GM13976 (cell line): ENCODE measurements at places on chromosomes 7 and 10.

DNA sequence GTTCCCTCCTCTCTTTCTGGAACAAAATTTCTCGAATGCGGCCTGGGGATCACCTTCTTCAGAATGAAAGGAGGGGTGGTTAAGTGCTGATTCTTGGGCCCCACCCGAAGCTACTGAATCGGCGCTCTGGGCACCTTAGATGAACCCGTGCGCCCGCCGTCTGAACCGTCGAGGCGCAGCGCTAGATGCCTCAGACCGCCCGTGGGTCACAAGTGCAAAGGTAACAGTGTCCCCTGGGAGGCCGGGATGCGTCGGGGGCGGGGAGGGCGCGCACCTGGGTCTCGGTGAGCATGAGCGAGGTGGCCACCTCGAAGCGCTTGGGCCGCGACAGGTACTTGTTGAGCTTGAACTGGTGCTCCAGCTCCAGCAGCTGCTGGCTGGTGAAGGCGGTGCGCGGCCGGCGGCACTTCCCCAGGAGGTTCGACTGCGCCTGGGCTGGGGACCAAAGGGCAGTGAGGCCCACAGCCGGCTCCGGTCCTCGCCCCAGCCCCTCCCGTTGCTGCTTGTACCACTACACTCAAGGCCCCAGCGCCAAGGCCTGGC, 4.2 kb downstream of the MNX1 start:
- DNase-seq: no peak

GRCh38 chr10:67790534-67791408, 47.2 kb downstream of the DNAJC12 start:
- no peak for DNase-seq

DNA sequence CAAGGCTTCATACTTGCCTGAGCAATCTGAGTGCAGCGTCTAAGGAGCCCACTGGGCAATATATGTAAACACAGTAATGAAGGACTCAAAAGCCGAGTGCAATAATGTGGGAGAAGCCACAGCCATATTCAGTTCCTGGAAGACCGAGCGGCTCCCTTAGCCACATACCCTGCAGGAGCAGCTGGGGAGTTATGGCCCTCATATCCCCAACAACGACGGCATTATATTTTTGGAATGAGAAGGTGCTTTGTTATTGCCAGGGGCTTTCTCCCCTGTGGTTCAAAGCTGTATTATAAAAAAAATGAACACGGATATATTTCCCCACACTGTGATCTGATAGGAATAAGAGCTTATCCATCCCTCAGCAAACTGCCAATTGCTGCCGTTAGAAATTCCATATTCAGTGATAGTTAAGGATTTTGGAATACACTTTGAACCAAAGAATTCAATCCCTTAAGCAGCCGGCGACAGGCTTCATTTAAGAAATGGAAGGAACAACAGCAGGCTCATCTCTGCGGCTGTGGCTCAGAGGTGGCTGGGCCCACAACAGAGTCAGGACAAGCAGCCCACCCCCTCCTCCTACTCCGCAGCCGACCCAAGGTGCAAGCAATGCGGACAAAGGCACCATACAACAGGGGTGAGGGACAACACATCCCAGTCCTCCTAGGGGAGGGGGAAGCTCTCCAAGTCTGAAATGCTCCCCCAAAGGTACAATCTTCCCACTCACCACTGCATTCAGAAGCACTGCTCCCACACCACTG, 77.2 kb downstream of the TNS3 start:
- no peak for DNase-seq

DNA sequence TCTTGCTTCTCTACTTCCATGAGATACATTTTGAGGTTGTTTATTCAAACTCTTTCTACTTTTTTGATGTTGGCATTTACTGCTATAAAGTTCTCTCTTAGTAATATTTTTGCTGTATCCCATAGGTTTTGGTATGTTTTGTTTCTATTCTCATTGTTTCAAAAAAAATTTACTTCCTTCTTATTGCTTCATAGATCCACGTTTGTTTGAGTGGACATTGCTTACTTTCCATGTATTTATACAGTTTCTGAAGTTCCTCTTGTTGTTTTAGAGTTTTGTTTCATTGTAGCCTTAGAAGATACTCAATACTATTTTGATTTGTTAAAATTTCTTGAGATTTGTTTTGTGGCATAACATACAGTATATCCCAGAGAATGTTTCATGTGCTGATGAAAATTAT, 13.7 kb downstream of the TAS2R40 start:
- no peak for DNase-seq

- DNase-seq: no peak
Measured at GRCh38 chr10:93206652-93207051, 133.0 kb downstream of the CYP26A1 start.

- no peak for DNase-seq
Measured at GRCh38 chr7:52071744-52072143, 755.1 kb upstream of the COBL start.

GRCh38 chr7:7965301-7965700, 3.3 kb upstream of the GLCCI1 start:
- no peak for DNase-seq

- no peak for DNase-seq
Measured at GRCh38 chr7:17132726-17133125, 165.7 kb upstream of the AHR start.

GRCh38 chr7:70730451-70731110, 401.4 kb upstream of the GALNT17 start:
- DNase-seq: no peak

GRCh38 chr7:17408904-17409290, 110.4 kb downstream of the AHR start:
- DNase-seq: no peak

GRCh38 chr7:3200504-3200903, 100.5 kb upstream of the SDK1 start:
- peak; percentile 70 for DNase-seq

- peak; percentile 77 for DNase-seq
Measured at GRCh38 chr10:16520900-16521299, 779 bp downstream of the C1QL3 start.

- no peak for DNase-seq
Measured at GRCh38 chr7:44935016-44935415, 43.8 kb downstream of the MYO1G start.

GRCh38 chr10:77494327-77494726, 143.3 kb downstream of the KCNMA1 start:
- no peak for DNase-seq

- DNase-seq: no peak
Measured at GRCh38 chr10:49274886-49275285, 24.1 kb upstream of the C10orf71 start.

- peak; percentile 41 for DNase-seq
Measured at GRCh38 chr10:98055841-98056516, 25.6 kb upstream of the CRTAC1 start.

DNA sequence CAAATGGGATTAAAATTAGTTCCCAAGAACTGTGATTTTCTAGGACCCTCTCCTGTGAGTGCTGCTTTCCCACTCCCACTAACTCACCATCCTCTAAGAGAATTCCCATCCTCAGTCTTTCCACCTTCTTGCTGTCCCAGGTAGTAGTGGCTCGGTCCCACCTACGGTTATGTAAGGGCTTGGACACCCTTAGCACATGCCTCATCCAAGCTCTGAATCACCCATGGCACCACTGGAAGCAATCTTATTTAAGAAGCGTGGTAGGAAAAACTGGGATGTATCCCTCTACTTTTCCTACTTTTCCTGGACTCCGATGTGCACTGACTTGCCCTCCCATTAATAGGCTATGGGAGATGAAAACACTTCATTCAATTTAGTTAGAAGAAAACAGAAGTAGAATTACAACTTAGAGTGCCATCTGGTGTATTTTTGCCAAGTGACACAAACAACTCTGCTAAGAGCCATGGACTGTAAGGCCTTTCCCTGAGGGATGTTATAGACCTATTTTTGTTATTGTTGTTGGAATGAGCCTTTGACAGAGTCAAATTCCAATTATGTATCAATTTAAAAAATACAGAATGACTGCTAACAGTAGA, 13.7 kb upstream of the ANKRD22 start:
- no peak for DNase-seq

DNA sequence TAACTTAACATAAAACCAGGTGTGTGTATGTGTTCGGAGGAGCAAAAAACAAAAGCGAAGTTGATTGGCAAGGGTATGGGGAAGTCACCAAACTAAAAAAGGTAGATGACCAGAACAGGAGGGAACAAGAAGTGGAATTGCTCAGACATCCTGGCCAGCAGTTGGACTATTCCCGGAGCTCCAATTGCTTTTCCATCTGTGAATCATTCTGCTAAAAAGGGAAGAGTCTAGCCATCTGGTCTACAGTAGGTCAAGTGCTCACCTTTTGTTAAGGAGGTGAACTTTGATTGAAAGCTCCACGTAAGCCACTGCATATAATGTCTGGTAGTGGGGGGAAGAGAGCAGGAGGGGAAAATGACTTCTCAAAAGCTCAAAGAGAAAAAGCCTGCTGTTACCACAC, 50.0 kb upstream of the BET1 start:
- DNase-seq: no peak

DNA sequence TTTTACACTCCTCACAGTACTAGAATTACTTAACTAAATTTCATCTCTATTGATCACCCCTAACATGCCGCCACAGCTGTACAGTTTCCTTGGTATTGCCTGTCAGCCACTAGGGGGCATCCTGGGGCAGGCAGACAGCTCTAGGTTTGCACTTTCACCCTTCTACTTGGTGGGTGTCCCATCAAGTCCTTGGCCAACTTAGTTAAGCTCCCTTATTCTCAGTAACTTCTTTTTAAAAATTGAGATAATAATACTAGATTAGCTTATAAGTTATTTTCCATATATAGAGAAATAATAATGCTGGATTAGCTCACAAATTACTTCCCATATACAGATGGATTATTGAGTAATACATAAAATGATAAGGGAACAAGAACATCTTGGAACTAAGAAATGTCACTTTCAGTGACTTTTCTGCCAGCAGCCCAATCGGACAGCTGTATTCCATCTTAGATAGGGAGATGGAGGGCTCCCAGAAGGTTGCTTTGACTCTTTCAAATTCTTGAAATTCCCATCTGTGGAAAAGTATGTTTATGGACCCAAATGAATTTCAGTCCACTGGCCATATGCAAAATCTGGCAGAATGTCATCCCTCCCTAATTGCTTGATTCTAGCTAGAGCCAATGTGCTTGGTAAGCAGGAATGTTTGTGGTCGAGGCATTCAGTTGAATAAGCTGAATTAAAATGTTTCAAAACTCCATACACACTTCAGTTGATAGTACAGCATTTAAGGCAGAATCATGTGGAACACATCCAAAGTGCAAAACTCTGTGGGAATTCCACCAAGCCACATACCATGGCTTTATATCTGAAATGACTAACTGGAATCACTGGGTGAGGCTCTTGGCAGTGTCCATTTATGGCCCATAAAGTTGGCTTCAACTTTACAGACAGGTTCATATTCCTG, 309.7 kb downstream of the CSTF2T start:
- DNase-seq: peak; percentile 59

- no peak for DNase-seq
Measured at GRCh38 chr10:6739530-6740174, 159.6 kb upstream of the PRKCQ start.
